H1 (cell line): ENCODE measurements at places on chromosomes 1 and 21.
A peak's percentile ranks its signal among the peaks of the same experiment; 100 is the strongest.

DNA sequence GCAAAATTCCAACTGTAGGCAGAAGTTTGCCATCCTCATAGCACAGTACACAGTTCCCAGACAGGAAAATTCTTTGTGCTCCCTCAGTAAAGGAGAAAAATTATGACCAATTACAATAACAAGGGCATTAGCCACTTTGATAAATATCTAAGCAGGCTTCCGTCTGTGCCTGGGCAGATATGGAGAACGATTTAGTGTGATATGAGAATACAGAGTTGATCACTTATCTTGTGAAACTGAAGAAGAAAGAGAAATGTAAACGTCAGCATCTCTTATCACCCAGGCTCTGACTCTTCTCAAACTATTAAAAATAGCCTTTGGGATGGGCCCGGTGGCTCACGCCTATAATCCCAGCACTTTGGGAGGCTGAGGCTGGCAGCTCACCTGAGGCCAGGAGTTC lies 54.5 kb upstream of the TIAM1 start:
- H3K4me1 ChIP-seq: no peaks in the 10 kb centered on the region
- H3K27ac ChIP-seq: no peak overlapping the region
- H3K27me3 ChIP-seq: no peaks in the 10 kb centered on the region

GRCh38 chr1:87851490-87851889 lies 522.8 kb downstream of the LMO4 start:
- no peak for DNase-seq
- H3K27ac ChIP-seq: no peak overlapping the region
- no peaks in the 10 kb centered on the region for H3K27me3 ChIP-seq

DNA sequence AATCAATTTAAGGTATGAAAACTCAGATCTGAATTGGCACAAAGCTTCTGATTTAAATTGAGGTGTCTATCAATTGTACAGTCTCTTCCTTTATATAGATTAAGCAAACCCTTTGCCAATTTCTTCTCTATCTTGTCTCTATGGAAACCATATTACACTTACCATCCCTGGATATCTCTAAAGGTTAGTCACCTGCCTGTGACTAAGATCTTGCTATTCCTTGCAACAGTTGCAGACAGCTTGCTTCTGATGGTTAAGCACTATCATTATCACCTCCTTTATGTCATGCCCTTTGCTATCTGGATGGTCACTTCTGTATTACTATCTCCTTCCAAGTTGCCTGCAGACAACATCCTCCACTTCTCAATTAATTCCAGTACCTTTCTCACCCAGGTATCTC lies 998.6 kb upstream of the B3GALT2 start:
- H3K4me1 ChIP-seq: no peaks in the 10 kb centered on the region
- H3K4me3 ChIP-seq: no peak overlapping the region
- no peaks in the 10 kb centered on the region for H3K27me3 ChIP-seq

DNA sequence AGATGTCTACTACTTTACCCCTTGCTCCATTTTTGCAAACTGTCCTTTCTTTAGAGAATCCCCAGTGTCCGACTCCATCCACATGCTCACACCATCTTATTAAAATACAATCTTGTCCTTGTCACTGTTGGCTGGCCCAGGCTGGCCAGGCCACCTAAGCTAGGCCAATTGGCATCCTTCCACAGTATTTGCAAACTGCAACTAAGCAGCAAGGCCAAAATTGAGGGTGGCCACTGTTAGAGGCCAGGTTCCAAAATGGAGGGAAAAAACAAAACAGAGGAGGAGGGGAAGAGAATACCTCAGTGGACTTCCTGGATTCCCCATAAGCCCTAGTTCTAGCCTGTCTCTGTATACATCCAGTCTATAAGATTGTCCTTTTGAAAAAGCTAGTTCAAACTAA lies 4.3 kb downstream of the FAM89A start:
- no peak for DNase-seq
- H3K36me3 ChIP-seq: no peaks in the 10 kb centered on the region
- peaks cover 39% of the 10 kb centered on the region for H3K27me3 ChIP-seq
- no peak overlapping the region for H3K4me3 ChIP-seq
- peaks cover 1% of the 10 kb centered on the region; the same call in 1 of the 2 replicates for H3K4me1 ChIP-seq

DNA sequence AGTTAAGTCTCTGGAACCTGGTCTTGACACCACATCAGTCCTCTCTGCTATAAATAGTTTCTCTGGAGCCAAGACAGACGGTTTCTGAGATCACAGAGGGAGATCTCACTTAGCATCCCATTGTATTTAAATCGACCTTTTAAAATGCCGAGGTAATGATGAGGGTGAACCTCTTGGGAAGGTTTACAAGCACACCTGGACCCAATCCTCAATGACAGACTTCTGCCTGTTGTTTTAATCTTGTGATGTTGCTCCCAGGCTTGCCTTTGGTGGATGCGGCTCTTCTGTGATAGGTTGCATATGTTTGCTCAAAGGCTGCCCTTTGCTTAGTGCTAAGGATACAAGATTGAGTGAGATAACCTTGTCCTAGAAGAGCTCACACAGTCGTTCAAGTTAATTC lies 104.6 kb upstream of the L1TD1 start:
- no peaks in the 10 kb centered on the region for H3K27me3 ChIP-seq
- no peak overlapping the region for H3K27ac ChIP-seq
- H3K36me3 ChIP-seq: no peaks in the 10 kb centered on the region
- H3K4me3 ChIP-seq: no peak overlapping the region
- DNase-seq: no peak

DNA sequence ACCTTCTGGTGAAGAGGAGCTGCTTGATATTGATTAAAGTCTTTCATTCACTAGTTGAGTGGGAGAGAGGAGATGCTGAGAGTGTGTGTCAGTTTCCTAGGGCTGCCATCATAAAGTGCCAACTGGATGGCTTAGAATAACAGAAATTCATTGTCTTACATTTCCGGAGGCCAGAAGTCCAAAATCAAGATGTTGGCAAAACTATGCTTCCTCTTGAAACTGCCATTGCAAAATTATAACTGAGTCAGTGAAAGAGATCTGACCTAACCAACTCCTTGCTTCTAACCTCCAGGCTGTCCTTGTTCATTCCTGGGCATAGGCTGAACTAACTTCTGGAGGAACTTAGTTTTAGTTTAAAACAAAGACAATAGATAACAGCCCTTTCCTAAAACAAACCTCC lies 47.1 kb downstream of the PTGS2 start:
- peaks cover 3% of the 10 kb centered on the region for H3K4me1 ChIP-seq
- H3K27me3 ChIP-seq: no peaks in the 10 kb centered on the region
- H3K36me3 ChIP-seq: no peaks in the 10 kb centered on the region
- no peak for DNase-seq

GRCh38 chr1:233714631-233715217 lies 100.8 kb downstream of the KCNK1 start:
- H3K4me3 ChIP-seq: no peak overlapping the region
- H3K36me3 ChIP-seq: no peaks in the 10 kb centered on the region
- no peaks in the 10 kb centered on the region for H3K27me3 ChIP-seq
- H3K4me1 ChIP-seq: no peaks in the 10 kb centered on the region; the same call in 1 of the 2 replicates

GRCh38 chr21:28177124-28177523 lies 815.6 kb downstream of the LTN1 start:
- H3K36me3 ChIP-seq: no peaks in the 10 kb centered on the region
- H3K4me1 ChIP-seq: no peaks in the 10 kb centered on the region

GRCh38 chr1:94866164-94866807 lies 46.1 kb downstream of the SLC44A3 start:
- H3K27me3 ChIP-seq: no peaks in the 10 kb centered on the region
- 0 out of 2 replicates have a peak overlapping the region, but pooled peaks have one; percentile 21 for H3K27ac ChIP-seq
- peaks cover 2% of the 10 kb centered on the region for H3K4me1 ChIP-seq
- DNase-seq: no peak
- H3K36me3 ChIP-seq: no peaks in the 10 kb centered on the region

DNA sequence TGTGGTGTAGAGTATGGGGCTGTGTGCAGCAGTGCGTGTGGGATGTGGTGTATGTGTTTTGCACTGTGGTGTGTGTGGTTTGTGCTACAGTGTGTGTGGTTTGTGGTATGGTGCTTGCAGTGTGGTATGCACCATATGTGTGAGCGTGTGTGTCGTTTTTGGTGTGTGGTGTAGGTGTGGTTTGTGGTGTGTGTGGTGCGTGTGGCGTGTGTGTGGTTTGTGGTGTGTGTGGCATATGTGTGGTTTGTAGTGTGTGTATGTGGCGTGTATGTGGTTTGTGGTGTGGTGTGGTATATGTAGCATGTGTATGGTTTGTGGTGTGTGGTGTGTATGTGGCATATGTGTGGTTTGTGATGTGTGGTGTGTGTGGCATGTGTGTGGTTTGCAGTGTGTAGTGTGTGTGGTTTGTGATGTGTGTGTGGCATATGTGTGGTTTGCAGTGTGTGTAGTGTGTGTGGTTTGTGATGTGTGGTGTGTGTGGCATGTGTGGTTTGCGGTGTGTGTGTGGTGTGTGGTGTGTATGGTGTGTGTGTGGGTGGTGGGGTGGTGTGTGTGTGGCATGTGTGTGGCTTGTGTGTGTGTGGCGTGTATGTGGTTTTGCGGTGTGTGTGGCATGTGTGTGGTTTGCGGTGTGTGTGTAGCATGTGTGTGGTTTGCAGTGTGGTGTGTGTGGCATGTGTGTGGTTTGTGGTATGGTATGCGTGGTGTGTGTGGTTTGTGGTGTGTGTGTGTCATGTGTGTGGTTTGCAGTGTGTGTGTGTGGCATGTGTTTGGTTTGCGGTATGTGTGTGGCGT lies 53.5 kb upstream of the TRAPPC10 start:
- no peak overlapping the region for H3K4me3 ChIP-seq
- H3K4me1 ChIP-seq: no peaks in the 10 kb centered on the region
- H3K27me3 ChIP-seq: no peaks in the 10 kb centered on the region; the same call in 1 of the 2 replicates
- no peak for DNase-seq

DNA sequence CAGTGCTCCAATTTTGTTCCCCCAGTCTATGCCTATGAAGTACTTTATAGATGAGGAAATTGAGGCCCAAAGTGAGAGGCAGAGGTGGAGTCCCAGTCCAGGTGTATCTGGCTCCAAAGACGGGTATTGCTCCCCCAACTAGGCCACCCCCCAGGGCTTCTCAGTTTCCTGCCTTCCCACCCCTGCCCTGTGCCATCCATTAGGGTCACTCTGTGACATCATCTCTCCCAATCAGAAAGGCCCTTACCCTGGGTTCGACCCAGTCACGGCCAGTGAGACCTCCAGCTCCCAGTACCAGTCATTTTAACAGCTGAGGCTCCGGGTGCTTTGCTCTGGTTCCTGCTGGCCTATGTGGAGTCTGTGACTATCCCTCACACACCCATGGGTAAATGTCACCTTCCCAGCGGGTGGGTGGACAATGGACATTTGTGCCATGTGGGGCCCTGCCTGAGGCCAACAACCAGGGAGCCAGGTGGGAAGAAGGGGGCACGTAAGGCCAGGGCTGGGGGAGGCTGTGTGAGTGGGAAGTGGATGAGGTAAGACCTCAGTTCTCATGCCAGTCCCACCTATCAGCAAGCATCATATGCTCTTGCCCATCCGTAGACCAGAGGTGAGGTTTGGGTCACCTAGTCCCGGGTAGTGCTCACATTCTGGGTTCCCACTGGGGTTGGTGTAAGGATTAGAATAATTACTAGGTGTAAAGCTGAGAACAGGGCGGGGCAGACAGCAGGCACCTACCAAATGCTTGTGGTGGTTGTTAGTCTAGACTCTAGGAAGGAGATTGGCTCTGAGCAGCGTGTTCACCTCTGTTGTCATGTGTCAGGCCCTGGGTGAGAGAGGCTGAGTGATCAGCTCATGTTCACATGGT lies 685.9 kb downstream of the MATN1 start:
- DNase-seq: peak; percentile 26
- no peak overlapping the region for H3K4me3 ChIP-seq
- H3K36me3 ChIP-seq: no peaks in the 10 kb centered on the region
- peaks cover 3% of the 10 kb centered on the region; the same call in 1 of the 2 replicates for H3K4me1 ChIP-seq
- no peak overlapping the region for H3K27ac ChIP-seq
- H3K27me3 ChIP-seq: no peaks in the 10 kb centered on the region

DNA sequence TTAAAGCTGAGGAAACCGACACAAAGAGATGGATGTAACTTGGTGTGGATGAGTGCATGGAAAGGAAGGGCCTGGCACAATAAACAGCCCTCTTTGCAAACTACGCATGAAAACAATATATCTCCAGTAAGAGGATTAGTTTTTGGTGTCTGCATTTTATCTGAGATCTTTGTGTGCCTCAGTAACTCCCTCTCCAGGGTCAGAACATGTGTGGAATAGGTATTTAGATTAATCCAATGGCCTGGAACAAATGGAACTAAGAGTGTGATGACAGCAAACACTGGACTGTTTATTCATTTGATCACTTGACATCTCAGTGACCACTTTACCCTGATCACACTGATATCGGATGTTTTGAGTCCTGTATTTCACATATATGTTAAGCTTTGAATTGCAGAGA lies 45.3 kb downstream of the AKNAD1 start:
- no peaks in the 10 kb centered on the region for H3K27me3 ChIP-seq
- H3K36me3 ChIP-seq: no peaks in the 10 kb centered on the region; the same call in 1 of the 2 replicates
- no peak overlapping the region for H3K4me3 ChIP-seq
- H3K27ac ChIP-seq: no peak overlapping the region
- no peak for DNase-seq

DNA sequence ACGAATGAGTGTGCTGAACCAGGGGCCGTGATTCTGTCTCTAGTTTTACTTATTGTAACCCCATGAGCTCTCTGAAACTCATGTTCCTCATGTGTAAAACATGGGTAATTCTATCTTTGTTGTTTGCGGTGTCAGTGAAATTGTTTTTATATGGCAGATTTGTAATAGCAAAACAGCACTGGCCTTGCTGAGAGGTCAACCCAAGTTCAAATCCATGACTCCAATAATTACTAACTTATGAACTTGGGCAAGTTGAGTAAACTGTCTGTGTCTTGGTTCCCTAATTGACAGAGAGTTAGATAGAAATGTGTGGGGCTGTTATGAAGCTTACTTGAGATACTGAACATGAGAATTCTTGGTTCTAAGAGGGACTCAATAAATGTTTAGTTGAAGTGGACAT lies 17.8 kb downstream of the C1orf116 start:
- no peaks in the 10 kb centered on the region for H3K4me1 ChIP-seq
- no peak overlapping the region for H3K27ac ChIP-seq
- no peak overlapping the region for H3K4me3 ChIP-seq
- no peak for DNase-seq
- H3K27me3 ChIP-seq: no peaks in the 10 kb centered on the region

- no peaks in the 10 kb centered on the region for H3K4me1 ChIP-seq
- no peak for DNase-seq
- H3K27ac ChIP-seq: no peak overlapping the region
- H3K4me3 ChIP-seq: no peak overlapping the region
- H3K27me3 ChIP-seq: no peaks in the 10 kb centered on the region
- H3K36me3 ChIP-seq: no peaks in the 10 kb centered on the region
Observed at GRCh38 chr1:18735224-18735997, 104.8 kb downstream of the PAX7 start.

- H3K4me1 ChIP-seq: no peaks in the 10 kb centered on the region
- H3K27me3 ChIP-seq: no peaks in the 10 kb centered on the region
- no peak overlapping the region for H3K4me3 ChIP-seq
Observed at GRCh38 chr1:119778886-119779560, 10.3 kb upstream of the HMGCS2 start.

DNA sequence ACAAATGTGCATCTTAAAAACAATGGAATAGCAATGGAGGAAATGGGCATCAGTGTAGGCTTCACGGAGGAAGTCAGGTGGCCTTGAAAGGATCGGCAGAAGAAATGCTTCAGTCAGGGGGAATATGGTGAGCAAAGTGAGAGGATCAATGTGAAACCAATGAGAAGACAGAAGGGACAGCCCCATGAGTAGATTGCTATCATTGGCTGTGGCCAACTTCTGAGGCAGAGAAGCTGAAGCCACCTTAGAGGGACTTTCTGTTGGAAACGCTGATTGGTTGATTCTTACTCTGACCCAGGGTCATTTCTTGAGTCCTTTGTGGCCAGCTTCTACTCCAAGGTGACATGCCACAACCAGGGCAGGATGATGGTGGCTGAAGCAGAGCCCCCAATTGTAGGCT lies 130.7 kb upstream of the ZNF648 start:
- H3K36me3 ChIP-seq: no peaks in the 10 kb centered on the region
- no peak overlapping the region for H3K4me3 ChIP-seq
- H3K27ac ChIP-seq: no peak overlapping the region
- no peaks in the 10 kb centered on the region for H3K27me3 ChIP-seq

GRCh38 chr1:89044970-89045721 lies 19.9 kb downstream of the GBP1 start:
- no peaks in the 10 kb centered on the region for H3K27me3 ChIP-seq
- H3K36me3 ChIP-seq: no peaks in the 10 kb centered on the region
- no peak overlapping the region for H3K27ac ChIP-seq
- DNase-seq: no peak
- no peaks in the 10 kb centered on the region for H3K4me1 ChIP-seq
